ENCODE measurements at places on chromosomes 11 and 22.

GRCh38 chr22:42064629-42065028, 6.0 kb downstream of the NAGA start:
- no peak for DNase-seq

GRCh38 chr11:10350334-10350733, 45.5 kb downstream of the ADM start:
- DNase-seq, result no peak

- no peak for DNase-seq
These were observed 519.4 kb downstream of the BRD1 start for GRCh38 chr22:49308300-49308699.

DNA sequence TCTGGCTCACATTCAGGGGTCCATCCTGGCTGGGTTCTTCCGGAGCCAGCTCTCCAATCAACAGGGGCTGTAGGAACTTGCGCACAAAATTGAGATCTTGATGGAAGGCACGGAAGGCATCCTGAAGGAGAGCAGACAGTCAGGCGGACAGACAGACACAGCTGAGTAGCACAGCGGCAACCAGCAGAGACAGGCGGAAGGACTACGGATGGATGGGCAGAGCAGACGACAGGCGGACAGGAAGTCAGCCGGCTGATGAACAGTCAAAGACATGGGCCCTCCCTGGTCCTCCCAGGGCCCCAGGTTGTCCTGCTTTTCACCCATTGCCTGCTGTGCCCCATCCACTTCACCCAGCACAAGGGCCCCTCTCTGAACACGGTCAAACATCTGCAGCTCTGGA, 11.3 kb downstream of the FADS3 start:
- DNase-seq, result no peak
